ENCODE measurements at places on chromosomes 1 and 21. TPM values are rescaled to one million over a fixed set of nuclear protein-coding genes. Genes with fewer than 3 reads are reported as not detected.
A peak's percentile ranks its signal among the peaks of the same experiment; 100 is the strongest.

The IRF6 gene
- 67.4 TPM for total RNA-seq

The CCDC181 gene
- 3.5 TPM for total RNA-seq

The HENMT1 gene
- total RNA-seq, result 11.5 TPM

The NID1 gene
- 12.4 TPM for total RNA-seq

The NRIP1 gene
- 88.6 TPM for total RNA-seq

The ARTN gene
- 7.2 TPM for total RNA-seq

The KMO gene
- total RNA-seq, result 1.1 TPM

The SAMSN1 gene
- total RNA-seq, result 6.0 TPM

The CYP4A11 gene
- total RNA-seq, result not detected

The TNFRSF25 gene
- total RNA-seq, result 29.4 TPM

The TMEM52 gene
- total RNA-seq, result 1.8 TPM

- DNase-seq, result no peak
Observed at GRCh38 chr1:210626341-210626740, 297.6 kb downstream of the HHAT start.

DNA sequence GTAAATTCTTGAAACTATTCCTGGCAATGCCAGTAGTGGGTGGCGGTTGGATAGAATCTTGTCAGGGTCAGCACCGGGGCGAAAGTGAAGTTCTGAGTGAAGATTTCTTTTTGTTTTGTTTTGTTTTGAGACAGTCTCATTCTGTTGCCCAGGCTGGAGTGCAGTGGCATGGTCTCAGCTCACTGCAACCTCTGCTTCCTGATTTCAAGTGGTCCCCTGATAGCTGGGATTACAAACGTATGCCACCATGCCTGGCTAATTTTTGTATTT lies 33.3 kb downstream of the PCNT start:
- no peak for DNase-seq

- DNase-seq, result no peak
Observed at GRCh38 chr1:189513091-189513490, 964.6 kb downstream of the BRINP3 start.

DNA sequence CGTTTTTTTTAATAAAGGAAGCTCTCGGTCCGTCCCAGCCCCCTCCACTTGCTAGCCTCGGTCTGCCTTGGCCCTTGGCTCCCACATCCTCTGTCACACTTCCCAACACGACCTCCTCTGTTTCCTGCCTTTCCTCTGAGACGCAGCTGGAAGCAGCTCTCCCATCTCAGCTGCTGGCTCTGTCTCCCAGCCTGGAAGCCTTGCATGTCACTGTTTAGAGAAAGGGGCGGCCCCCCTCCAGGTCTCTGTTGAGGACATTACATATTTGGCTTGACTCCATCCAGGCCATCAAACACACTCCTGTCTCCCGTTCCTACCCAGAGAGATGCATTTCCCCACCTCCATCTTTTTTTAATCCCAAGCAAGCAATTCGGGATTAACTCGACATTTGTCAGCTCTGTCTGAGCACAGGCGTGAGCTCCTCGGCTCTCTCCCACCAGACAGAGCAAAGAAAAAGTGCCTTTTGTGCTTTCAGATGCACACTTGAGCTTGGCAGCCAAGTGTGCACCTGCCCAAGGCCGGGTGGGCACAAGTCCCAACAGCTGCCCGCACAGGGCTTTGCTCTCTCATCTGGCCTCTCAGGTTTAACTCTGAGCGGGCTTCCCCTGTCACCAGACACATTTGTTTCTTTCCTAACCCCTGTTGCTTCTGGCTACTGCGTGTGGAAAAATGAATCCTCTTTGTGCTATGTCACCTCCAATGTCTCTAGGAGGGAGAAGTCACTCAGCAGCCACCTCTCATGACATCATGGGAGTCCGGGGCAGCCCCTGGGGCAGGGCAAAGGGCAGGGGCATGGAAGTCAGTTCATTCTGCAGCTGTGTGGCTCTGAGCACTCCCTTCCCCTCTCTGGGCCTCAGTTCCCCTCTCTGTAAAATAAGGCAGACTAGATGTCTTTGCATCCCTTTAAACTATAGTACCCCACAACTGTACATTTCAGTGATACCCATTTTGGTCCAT lies 108.3 kb downstream of the KCND3 start:
- no peak for DNase-seq

GRCh38 chr1:153363641-153364040 lies 6.0 kb downstream of the S100A9 start:
- DNase-seq, result no peak

GRCh38 chr1:174875306-174875705 lies 124.4 kb upstream of the CACYBP start:
- DNase-seq, result no peak

- DNase-seq, result no peak
Observed at GRCh38 chr1:3125078-3125477, 56.1 kb downstream of the PRDM16 start.

DNA sequence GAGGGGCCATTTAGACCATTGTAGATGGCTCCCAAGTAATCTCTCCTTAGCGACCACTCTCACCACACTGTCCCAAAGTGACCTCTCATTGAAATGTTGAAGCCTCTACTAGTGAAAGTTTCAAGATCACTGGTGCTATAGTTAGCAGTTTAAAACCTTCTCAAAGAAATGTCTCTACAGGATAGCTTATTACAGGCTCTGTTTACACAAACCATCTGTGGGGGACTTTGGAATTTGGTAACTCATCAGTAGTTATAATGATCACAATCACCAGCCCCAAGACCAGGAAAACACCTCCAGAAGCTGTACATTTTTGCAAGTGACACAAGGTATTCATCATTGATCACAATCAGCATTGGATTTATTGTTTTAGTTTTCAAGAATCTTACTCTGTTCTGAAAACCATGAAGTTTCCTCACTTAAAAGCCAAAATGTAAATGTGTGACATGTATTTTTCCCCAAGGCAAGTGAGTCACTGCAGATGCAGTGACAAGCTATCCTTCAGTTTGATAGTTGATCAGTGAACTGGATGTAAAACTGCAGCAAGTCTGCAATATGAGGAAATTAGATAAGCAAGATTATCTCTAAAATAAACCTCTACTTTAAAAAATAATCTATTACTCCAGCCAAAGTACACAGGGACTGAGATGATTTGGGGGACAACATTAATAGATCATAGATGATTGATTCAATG lies 41.9 kb downstream of the C21orf91 start:
- DNase-seq, result no peak

- DNase-seq, result no peak
Observed at GRCh38 chr1:160768295-160768657, 27.7 kb upstream of the LY9 start.

DNA sequence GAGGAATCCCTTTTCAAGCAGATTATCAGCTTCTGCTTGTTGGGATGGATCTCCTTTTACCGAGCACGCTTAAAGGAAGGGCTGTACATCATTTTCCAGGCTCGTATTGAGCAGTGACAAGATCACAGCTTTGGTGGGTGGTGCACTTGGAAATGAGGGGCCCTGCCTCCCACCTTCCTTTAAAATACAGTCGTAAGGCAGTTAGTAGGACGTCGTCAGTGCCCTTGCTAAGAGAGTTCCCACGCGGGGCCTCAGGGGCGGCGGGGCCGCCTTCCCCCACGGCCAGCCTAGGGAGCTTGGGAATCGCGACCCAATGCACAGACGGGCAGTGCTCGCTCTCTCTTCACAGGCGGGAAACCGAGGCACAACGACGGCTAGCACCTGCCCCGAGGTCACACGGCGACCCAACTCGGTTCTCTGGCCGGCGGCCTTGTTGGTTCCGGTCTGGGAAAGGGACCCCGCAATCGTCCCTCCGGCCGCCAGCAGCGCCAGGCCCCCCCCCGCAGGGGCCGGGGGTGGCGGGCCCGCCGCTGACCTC lies 58.6 kb downstream of the H3-3A start:
- DNase-seq, result no peak

DNA sequence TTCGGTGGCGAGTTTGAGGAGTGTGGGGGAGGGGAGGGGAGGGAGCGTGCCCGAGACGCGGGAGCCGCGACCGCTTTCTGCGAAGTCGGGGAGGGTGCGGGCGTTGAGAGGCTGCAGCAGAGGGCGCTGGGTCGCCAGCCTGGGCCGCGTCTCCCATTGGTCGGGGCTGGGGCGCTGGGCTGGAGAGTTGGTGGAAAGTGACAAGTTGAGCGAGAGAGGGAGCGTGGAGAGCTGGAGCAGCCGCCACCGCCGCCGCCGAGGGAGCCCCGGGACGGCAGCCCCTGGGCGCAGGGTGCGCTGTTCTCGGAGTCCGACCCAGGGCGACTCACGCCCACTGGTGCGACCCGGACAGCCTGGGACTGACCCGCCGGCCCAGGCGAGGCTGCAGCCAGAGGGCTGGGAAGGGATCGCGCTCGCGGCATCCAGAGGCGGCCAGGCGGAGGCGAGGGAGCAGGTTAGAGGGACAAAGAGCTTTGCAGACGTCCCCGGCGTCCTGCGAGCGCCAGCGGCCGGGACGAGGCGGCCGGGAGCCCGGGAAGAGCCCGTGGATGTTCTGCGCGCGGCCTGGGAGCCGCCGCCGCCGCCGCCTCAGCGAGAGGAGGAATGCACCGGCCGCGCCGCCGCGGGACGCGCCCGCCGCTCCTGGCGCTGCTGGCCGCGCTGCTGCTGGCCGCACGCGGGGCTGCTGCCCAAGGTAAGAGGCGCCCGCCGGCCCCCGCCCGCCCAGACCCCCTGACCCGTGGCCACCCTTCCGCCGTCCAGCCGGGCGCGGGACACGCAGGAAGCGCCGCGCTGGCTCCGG lies at the start of gene ROR1:
TSS of gene ROR1 (plus strand) at position 203 of the 802 bp plus-strand sequence.
- DNase-seq, result peak; percentile 90

DNA sequence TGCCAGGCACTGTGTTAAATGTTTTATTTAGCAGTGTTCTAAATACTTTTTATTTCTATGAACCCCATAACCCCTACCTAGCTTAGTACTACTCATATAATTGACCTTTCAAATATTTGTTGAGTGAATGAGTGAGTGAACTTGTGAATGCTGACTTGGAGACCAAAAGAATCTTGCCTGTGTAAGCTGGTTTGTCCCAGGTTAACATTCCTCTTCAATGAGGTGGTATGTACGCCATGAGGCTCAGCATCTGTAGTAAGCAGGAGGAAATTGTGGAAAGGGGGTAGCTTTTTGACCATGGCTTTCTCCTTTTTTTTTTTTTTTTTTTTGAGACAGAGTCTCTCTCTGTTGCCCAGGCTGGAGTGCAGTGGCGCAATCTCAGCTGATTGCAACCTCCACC lies 14.6 kb downstream of the MED18 start:
- DNase-seq, result no peak

- no peak for DNase-seq
Observed at GRCh38 chr1:27538793-27539192, 48.8 kb upstream of the WASF2 start.

DNA sequence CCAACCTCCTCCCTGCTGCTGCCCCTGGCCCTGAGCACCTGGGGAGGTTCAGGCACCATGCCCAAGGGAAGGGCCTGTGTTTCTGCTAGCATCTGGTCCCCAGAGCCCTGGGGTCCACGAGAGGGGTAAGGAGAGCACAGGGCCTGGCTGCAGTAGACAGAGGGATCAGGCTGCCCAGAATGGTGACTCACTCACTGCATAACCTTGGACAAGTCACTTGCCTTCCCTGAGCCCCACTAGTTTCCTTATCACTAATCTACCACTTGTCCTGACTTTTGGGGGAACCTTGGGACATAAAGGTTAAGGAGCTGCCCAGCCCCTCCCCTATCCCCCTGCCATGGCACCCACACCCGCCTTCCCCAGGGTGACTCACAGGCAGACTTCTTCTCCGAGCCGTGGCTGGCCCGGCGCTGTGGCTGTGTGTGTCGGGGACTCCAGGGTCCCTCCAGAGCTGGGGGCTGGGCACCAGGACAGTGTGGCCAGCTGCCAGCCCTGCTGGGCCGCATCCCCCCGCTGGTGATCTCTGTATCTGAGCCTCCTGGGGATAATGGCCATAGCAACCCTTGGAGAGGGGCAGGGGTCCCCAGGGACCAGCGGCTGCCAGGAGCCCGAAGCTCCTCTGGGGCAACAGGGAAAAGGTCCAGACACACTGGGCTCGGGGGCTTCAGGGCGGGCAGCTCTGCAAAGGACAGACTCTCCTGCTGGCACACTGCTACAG lies 4.0 kb downstream of the ARHGEF19 start:
- DNase-seq, result no peak

- DNase-seq, result peak; percentile 79
Observed at GRCh38 chr21:38913120-38913892, 107.6 kb downstream of the ETS2 start.

- no peak for DNase-seq
Observed at GRCh38 chr1:167515893-167516321, 2.4 kb downstream of the CD247 start.

Measured in type B pancreatic cell (in vitro differentiated cells).